ENCODE measurements at places on chromosomes 7 and 10.

DNA sequence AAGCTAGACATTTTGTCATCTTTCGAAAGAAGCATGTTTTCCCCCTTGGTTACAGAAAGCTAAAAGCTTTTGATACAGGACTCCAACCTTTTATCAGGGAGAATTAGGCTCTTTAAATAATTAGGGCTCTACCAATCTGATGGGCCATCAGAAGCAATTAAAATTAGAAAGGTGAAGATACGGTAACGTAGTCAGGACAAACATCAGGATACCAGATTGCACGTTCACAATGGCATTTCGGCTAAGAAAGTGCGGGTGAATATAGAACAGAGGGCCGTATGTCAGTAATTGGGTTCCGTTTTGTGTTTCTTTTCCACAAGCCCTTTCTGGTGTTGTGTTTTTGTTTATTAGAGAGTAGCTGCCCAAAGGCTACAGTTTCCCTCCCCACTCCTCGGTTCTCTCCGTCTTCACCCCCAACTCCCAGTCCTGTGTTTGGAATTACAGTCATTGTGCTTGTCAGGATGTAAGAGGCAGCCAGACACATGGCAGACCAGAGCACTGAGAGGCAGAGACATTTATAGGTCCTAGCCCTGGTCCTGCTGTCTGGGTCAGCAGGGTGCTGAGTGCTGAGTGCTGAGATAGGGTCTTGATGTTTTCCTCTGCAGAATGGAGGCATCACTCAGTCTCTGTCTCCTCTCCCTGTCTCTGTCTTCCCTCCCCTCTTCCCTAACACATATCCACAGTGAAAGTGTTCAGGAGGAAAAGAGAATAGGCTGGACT, 5.5 kb downstream of the PFKP start:
- no peak for DNase-seq

- DNase-seq, result no peak
Measured at GRCh38 chr10:133355266-133355665, 2.6 kb downstream of the FUOM start.

- no peak for DNase-seq
Measured at GRCh38 chr10:43202224-43202656, 64.0 kb downstream of the CSGALNACT2 start.

DNA sequence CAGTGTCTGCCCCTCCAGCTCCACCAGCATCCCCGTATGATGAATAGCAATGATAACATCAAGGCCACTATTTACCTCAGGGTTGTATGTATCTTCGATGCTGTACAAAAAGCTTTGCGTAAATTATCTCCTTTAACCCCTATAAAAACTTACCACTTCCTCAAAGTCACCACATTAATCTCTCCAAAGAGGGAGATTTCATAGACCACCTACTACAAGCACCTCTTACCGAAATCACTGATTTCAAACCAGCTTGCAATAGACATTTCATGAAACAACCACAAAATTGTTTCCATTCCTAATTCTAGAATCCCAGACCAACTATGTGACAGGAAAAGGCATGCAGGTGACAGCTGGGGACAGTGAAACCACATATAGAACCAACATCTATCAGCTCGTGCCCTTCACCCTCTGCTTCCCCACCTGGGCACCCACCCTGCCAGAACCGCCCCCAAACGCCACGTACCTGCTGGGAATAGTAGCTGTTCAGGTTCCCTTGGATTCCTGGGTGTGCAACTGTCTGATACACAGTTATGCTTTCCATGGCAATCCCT, 20.1 kb upstream of the MMP21 start:
- no peak for DNase-seq

GRCh38 chr10:126387931-126388911, at the start of gene ADAM12:
Gene ADAM12 (minus strand): TSS chr10:126388477. CDS start chr10:126388145, 332 bp downstream.
- DNase-seq, result no peak

GRCh38 chr7:23055582-23056178, 41.8 kb upstream of the HYCC1 start:
- peak; percentile 46 for DNase-seq

GRCh38 chr10:126634347-126634746, 36.1 kb downstream of the C10orf90 start:
- DNase-seq, result no peak

GRCh38 chr7:121271916-121272315, 56.9 kb upstream of the WNT16 start:
- DNase-seq, result no peak

DNA sequence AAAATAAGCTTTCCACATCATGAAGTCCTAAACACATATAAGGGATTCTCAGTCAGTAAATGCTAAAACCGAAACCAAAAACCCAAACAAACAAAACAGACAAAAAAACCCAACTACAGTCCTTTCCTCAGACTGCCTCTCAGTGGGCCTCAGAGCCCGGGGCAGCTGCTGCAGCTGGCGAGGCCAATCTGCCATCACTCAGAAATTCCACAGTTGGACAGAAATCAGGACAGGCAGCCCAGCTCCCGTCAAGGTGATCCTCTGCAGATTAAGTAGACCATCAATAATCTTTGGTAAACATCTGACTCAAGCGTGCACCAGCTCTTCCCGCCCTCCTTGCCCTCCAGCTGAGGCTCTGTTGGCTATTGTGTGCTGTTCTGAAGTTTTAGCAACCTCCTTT, 142.2 kb downstream of the ATXN7L1 start:
- DNase-seq, result no peak

DNA sequence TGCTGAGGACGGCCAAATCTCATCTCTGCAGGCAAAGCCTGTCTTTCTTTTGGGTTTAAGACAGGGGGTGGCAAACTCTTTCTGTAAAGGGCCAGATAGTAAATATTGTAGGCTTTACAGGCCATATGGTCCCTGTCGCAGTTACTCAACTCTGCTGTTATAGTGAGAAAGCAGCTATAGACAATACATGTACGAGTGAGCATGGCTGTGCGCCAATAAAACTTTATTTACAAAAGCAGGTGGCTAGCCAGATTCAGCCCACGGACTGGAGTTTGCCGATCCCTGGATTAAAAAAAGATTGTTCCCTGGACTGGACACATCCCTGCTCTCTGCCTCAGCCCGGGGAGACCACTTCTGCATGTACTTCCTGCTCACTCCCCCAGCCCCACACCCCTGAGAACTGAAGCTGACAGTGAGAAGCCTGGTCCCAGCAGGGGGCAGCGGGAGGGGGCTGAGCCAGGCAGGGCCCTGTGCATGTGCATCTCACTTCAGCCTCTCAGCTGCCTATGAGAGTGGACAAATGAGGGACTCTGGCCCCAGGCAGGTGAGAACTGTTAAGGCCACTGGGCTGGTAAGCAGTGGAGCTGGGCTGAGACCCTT, 392.4 kb downstream of the PLXNA4 start:
- DNase-seq, result no peak

- no peak for DNase-seq
Measured at GRCh38 chr10:122327237-122328206, 47.0 kb upstream of the PLEKHA1 start.

GRCh38 chr10:101319241-101319915, 34.6 kb upstream of the BTRC start:
- no peak for DNase-seq

DNA sequence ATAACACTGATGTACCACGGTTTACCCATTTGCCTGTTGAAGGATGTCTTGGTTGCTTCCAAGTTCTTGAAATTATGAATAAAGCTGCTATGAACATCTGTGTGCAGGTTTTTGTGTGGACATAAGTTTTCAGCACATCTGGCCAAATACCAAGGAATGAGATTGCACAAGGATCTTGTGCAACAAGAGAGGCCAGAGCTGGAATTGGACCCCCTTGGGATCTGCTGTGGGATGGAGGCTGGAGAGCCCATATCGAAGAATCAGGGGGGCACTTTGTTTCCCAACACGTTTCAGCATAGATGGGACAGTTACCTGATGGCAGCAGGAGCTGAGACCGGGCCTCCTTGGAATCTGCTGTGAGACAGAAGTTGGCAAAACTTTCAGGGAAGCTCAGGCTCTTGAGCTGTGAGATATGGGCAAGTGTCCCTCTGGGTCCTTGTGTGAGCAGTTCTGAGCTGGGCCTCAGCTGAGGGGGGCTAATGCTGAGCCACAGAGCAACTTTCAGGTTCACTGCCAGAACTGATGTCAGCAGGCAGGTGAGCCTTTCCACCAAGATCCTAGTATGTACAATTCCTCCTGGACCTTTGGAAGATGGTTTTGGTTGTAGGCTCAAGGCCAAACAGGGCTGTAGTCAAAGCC, 115.2 kb upstream of the RAB18 start:
- DNase-seq, result no peak

GRCh38 chr7:93188870-93189634, 37.2 kb downstream of the HEPACAM2 start:
- no peak for DNase-seq

GRCh38 chr10:64142395-64142794, 621.2 kb downstream of the REEP3 start:
- DNase-seq, result no peak

DNA sequence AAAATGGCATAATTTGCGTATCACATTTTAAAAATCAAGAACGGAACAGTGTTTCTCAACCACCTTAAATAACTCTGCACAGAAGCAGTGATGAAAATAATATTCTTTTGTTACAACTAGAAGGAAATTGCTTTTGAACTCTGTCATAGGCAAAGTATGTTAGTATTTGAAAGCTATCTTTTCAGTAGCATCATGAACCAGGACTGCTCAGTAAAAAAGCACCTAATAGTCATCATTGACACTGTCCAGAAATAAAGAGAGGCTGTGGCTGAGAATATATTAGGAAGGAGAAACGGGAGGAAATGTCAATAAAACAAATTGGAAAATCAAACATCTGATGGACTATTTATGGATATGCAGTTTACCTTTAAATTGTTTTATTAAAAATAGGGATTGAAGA, 237.2 kb upstream of the AKR1E2 start:
- DNase-seq, result no peak

GRCh38 chr10:34727595-34728033, 87.5 kb downstream of the PARD3 start:
- DNase-seq, result no peak

DNA sequence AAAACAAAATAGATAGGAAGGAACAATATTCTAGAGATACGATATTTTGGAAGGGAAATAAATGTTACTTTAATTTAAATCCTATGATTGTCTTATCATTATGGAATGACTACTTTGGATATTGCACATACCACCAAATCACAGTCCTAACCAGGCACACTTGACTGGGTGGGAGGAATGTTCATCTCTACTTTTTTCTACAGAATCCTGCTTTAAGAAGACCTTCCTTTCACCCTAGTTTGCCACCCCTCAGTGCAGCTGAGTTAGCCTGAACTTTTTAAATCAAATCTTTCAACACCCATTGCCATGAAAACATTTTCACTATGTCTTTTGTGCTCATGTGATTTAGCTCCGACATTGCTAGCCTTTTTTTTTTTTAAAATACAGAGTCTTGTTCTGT, 38.1 kb downstream of the RELN start:
- no peak for DNase-seq

GRCh38 chr7:157907091-157907490, 570.3 kb downstream of the DNAJB6 start:
- no peak for DNase-seq

GRCh38 chr10:9069136-9069535, 1014.6 kb downstream of the GATA3 start:
- DNase-seq, result no peak

GRCh38 chr7:32887395-32887794, 4.2 kb downstream of the KBTBD2 start:
- no peak for DNase-seq

DNA sequence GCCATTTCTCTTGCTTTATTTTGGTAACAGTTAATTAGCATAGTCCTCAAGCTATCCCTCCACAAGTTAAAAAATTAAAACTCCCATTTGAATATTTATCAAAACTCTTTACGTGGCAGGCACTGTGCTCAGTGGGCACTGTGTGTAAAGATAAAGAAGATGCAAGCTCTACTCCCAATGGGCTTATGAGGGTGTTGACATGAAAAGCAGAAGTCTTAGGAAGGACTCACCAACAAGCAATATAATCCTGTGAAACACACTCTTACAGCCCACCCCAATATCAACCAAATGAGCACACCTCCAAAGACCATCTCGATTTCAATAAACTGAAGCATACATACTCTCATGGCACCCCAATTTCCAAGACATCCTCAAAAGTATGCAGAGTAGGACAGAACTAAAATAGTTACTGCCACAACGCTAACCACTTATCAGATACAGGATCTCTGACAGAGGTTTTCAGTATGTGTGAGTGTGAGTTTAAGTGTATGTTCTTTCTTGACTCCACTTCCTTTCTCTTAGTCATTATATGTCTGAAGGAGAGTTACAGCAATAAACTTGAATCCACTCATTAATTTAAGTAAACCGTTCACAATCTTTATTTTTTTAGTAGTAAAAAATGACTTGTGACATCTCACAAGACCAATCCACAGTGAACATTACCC, 120.0 kb downstream of the PDE1C start:
- no peak for DNase-seq

DNA sequence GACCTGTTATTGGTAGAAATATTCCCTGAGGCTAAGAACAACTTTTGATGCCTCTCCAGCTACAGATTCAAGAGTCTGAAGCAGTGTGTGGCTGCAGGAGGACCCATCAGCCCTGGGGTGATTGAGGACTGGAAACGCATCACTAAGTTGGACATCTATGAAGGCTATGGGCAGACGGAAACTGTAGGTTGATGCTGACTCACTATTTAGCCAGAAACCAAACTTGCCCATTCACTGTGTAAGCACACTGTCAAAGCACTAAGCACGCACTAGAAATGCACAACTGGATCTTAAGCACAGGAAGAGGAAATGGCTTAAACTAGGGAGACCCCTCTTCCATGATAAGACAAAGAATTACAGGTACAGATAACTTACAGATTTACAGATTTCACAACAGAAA, 20.8 kb downstream of the ACSM6 start:
- no peak for DNase-seq

GRCh38 chr7:112981966-112982365, 104.7 kb downstream of the GPR85 start:
- no peak for DNase-seq

GRCh38 chr10:46558122-46558391, 1.6 kb upstream of the GPRIN2 start:
- DNase-seq, result no peak

DNA sequence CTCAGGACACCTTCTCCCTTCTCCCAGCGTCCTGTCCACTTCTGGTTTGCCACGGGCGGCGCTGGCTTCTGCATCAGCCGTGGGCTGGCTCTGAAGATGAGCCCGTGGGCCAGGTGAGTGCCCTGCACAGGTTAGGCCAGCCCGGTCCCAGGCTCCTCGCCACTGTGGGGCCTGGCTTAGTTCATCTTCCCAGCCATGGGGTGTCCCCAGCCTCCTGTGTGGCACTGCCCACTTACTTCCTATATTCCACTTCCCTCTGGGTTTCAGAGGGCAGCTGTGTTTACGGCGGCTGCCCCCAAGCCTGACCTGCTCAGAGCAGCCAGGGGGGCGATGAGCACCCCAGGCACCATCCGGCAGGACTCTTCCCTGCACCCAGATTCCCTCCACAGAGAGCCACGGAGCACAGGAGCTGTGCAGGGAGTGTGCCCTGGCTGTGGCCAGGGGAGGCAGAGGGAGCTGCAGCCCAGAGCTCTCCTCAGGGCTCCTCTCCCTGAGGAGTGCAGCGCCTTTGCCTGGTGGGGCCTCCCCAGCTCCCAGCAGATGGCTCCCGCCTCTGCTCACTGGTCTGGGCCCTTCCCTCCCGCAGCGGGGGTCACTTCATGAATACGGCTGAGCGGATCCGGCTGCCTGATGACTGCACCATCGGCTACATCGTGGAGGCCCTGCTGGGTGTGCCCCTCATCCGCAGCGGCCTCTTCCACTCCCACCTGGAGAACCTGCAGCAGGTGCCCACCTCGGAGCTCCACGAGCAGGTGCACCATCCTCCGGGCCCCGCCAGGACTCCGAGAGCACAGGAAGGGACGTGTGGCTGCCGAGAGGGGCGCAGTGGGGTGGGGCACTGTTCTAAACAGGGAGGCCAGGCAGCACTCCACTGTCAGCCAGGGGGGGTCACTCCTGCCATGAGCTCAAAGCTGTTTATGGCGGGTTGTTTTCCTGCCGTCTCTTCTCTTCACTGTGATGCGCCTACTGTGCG, 6.4 kb downstream of the LFNG start:
- no peak for DNase-seq

Data from HFF-Myc (cell line).